ENCODE measurements at places on chromosomes 2 and 18.

DNA sequence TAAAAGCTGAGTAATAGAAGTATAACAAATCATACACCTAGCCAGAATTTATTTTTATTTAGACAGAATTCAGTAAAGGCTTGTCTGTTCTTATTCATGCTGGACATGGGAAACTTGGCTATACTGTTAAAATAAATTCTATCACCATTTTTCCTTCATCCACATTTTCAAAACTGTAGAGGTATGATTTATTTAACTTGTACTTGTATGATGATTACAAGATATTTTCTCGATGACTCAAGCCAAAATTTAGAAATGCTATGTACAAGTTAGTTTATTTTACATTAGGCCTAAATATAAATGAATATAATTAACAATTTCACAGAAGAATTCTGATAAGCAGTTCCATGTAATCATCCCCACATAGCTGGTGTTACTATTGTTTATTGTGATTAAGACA is 194.8 kb upstream of the DOK6 start:
- no peak for DNase-seq

DNA sequence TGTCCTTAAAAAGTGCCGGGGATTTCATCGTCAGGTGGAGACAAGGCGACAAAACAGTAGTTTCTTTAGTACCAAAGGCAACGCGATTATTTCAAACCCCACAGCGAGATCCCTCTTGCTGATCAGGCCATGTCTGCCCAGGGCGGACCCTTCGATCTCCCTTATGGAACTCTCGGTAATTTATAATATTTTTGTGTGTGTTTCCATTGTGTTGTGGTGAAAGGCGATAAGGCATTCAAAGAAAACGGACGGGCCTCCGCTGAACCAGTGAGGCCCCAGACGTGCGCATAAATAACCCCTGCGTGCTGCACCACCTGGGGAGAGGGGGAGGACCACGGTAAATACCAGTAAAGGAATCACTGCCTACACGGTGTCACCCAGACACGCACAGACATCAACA is 1.4 kb upstream of the GAD1 start:
- no peak for DNase-seq

DNA sequence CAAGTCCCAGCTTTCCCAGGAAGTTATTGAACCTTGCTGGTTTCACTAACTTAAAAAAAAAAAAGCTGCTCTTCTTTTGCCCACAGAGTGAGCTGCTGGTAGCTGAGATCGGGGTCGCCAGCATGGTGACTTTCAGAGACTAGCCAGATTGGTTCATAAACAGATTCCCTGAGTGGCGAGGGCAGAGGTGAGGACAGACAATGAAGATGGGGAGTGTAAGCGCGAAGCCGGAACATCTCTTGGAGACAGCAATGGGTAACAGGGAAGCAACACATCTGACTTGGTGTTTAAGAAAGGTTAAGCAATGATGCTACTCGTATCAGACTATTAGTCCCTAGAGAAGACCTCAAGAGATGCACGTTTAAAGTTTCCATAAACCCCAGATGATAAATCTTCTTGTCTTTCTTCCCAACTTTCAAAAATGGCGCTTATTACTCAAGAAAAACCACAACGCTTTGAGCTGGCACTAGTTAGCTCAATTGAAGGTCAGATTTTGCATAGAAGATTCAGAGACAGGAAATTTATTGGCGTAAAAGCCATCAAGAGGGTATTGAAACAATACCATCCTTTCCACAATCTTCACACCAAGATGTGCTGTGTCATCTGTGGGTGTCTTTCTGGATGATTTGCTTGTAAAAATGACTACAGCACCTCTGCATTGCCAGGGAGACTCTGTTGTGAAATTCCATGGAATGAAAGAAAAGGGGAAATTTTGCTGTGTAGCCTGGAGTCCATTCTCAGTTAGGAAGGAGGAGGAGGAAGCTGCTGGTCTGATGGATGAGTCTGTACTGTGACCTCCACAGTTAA is 193.1 kb upstream of the CXCR4 start:
- no peak for DNase-seq

DNA sequence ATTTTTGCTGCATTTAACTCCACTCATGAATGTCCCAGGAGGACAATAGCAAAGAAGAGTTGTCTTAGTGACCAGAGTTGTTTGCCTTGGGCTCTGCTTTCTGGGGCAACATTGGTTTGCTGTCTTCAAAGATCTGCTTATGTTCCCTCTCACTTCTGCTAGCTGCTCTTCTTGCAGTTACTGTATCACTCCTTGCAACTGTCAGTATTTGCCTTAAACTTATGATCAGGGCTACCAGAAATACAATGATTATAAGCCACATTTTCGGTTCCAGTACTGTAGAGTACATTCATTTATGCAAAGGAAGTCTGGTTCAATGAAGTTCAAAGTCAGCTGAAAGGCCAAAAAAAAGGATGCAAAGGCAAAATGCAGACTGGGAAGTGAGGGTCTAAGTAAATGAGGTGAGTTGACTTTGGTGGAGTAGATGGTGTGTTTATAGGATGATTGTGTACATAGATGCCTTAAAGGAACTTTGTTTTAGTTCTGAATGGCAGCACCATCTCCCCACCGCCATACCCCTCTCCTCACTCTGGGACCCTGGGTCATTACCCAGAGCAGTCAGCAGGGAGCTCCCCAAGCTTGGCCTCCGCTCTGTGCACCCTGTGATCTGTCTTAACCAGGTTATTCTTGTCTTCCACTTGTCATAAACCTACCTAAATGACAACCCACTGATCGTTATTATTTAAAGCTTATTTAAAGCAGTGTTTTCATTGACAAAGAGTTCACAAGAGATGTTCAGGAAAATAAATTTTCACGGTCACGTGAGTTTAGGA is 236.0 kb downstream of the DOK6 start:
- no peak for DNase-seq

DNA sequence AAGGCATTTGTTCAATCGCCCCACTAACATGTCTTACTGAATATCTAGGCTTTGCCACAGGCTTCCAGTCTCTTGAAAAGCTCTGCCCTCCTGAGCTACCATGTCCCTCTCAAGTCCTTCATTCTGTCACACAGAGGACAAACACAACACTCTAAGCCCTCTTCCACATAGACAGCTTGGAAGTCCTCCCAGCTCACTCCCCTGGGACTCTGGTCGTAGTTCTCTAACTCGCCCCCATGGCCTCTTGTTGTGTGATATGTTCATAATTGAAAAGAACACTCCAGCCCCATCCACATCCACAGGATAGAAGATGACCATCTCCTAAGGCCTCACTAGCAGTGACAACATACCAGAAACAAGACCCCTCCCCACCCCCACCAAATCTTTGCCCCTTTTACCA is 37.9 kb downstream of the BUB1 start:
- no peak for DNase-seq

DNA sequence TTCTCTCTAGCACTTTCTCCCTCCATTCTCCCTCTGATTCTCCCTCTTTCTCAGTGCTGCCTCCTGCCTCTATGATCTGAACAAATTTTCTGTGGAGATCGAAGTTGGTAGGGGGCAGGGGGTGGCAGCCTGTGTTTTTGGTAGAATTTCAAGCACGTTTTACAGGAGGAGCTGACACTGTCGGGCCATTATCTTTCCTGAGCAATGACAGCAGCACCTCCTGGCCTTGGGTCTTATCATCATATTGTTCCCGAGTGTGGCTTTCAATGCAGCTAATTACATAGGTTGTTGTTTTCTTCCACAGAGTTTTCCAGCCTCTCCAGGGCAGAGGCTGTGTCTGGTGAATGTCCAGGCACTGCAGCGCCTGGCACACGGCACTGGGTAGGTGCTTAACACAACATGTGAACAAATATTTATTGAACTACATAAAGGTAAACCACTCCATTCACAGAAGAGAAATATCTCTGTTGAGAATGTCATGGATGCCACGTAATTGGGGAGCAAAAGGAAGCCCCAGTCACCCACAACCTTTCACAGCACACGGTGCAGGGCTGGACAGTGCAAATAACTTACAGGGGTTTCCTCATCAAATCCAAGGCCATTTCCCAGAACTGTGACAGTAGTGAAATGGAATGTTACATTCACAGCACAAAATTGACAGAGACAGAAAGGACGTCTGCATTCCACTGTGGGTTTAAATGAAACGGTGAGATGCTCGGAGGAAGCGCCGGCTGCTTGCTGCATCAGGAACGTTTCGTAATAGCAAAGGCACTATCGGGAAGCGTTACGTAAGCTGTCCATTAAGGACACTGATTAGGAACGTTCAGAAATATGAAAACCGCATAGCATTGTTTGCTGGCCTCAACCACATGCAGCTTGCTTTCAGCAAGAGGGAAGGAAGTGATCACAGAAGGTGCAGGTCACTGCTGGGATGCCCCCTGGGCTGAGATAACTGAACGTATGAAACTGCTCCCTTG is 6.5 kb upstream of the KCNG2 start:
- DNase-seq, result no peak

GRCh38 chr2:37168217-37168981 is 11.6 kb upstream of the EIF2AK2 start:
- DNase-seq, result peak; percentile 37

- DNase-seq, result no peak
These were observed 205.2 kb upstream of the APCDD1 start for GRCh38 chr18:10249270-10249669.

- DNase-seq, result no peak
These were observed 137.6 kb downstream of the UPP2 start for GRCh38 chr2:158239271-158239670.

DNA sequence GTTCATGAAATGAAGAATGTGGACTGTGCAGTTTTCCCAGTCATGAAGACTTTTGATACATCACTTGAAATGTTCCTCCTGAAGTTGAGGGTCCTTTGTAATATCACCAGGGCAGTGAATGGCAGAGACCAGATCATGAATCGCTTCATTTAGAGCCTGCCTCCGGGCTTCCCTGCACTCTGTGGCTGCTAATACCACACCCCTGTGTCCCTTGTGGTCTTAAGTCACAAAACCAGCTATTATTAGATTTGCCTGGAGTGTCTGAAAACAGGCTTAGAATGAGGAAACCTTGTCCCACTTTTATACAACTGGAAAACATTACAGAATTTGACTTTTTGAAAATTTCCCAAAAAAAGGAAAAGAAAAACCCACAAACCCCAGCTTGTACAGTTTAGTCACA is 147.9 kb downstream of the MGAT5 start:
- no peak for DNase-seq

- no peak for DNase-seq
These were observed 164.9 kb downstream of the CCDC148 start for GRCh38 chr2:158291544-158292180.

DNA sequence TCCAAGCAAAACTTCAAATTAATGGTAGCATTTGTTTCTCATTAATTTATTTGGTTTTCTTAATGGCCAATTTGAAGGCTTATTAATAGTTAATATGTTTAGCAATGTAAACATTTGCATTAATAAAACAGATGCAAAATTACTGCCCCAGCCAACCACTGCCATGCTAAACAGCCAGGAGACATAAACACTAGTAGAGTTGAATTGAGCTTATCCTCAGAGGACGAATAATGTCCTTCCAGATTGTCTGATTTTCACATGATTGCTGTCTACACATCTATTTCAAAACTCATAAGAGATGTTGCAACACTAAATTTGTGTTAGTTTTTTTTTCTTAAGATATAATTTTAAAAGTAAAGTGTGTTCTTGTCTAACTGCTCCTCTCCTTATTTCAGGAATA is 128.5 kb downstream of the DCC start:
- no peak for DNase-seq

- no peak for DNase-seq
These were observed 55.4 kb downstream of the FASTKD2 start for GRCh38 chr2:206820807-206821206.

- no peak for DNase-seq
These were observed 94.7 kb downstream of the ANKRD44 start for GRCh38 chr2:197215748-197216360.

GRCh38 chr2:128558441-128558840 is 239.8 kb upstream of the HS6ST1 start:
- no peak for DNase-seq

GRCh38 chr2:64819774-64820688 is 166.3 kb upstream of the SERTAD2 start:
- peak; percentile 15 for DNase-seq

- no peak for DNase-seq
These were observed 8.8 kb downstream of the PDCD1 start for GRCh38 chr2:241849616-241850543.

GRCh38 chr2:55923091-55923981 is at the start of gene EFEMP1:
EFEMP1 (minus strand) TSS chr2:55923782; CDS start chr2:55922440, 1,342 bp downstream.
- no peak for DNase-seq

- DNase-seq, result no peak
These were observed 48.8 kb downstream of the TFCP2L1 start for GRCh38 chr2:121236101-121236640.

DNA sequence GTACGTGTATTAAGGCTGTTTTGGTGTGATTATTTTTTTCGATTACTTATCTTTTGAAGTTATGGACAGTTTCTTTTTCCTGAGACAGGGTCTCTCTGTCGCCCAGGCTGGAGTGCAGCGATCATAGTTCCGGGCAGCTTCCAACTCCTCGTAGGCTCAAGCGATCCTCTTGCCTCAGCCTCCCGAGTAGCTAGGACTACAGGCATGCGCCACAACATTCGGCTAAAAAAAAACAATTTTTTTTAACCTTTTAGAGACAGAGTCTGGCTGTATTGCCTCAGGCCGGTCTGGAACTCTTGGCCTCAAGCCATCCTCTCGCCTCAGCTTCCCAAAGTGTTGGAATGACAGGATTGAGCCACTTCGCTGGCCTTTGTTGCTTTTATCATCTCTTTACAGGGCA is 945 bp downstream of the HAT1 start:
- peak; percentile 32 for DNase-seq

- DNase-seq, result no peak
These were observed 15.8 kb upstream of the VRK2 start for GRCh38 chr2:58030771-58031170.

DNA sequence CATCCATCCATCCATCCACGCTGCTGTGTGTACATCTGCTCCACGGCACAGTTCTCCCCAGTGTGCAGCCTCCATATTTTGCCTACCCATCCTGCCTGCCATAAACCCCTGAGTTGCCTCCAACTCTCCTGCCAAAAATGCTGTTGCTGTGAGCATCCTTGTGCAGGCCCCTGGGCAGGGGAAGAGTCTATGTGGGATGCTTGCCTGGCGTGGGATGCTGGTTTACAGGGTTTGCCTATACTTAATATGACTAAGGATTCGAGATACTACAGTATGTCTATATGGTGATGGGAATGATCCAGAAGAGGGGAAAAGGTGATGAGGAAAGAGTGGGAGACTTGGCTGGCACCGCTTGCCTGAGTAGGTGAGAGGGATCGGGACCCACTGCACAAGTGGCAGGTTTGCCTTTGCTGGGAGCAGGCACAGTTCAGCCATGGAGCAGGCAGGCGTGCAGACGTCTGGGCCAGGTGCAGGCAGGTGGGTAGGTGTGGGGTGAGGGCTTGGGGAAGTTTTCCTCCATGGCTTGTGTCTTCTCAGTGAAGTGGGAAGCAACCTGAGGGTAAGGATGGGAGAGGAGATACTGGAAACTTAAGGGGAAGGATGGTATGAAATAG is 30.2 kb upstream of the FAHD2A start:
- DNase-seq, result no peak

DNA sequence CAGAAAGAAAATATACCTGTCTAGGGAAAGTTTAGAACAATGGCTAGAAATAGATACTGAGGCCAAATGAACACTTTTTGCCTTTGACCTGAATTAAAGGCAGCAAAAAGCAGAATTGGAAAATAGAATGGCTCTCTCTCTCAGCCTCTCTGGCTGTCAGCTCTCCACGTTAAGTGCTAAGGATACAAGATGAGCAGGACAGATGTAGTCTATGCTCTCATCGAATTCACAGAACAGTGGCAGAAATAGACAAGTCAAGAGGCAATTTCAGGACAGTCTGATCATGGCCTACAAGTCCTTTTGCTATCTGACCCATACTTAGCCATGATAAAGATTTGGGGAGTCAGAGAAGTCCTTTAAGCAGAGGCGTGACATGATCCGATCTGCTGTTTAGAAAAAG is 120.2 kb upstream of the CREB1 start:
- DNase-seq, result no peak

- peak; percentile 45 for DNase-seq
These were observed 38.1 kb downstream of the SNED1 start for GRCh38 chr2:241036397-241036963.
